ENCODE measurements at places on chromosomes 2 and 18.

DNA sequence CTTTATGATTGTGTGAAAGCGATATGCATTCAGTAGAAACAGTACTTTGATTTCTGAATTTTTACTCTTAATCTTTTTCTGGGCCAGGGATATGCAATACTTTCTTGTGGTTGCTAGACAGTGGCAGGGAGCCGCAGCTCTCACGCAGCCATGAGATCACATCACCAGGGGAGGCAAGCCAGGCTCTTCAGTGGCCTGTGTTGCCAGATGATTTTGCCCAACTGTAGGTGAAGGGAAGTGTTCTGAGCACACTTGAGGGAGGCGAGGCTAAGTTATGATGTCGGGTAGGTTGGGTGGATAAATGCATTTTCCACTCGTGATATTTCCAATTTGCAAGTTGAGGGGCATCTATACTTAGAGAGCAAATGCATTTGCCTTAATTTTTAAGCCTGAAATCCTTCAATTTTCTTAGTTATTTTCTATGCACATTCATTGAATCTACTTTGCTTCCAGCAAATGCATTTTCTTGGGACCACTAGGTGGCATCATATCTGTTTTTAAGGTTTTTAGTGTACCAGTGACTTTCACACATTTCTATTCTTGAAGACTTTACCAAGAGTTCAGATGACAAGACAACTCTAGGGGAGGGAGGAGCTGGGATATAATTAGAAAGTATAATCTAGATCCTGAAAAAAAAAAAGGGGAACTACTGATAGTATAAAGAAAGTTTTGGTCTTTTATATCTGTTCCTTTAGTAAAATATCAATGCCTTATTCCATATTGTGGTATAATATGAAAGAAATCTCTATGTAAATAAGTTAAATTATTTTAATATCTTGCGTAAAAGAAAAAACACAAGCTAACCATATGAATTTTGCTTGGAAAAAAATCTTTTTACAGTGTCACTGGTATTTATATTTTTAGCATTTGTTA, 643.3 kb downstream of the SOCS6 start:
- DNase-seq, result no peak

DNA sequence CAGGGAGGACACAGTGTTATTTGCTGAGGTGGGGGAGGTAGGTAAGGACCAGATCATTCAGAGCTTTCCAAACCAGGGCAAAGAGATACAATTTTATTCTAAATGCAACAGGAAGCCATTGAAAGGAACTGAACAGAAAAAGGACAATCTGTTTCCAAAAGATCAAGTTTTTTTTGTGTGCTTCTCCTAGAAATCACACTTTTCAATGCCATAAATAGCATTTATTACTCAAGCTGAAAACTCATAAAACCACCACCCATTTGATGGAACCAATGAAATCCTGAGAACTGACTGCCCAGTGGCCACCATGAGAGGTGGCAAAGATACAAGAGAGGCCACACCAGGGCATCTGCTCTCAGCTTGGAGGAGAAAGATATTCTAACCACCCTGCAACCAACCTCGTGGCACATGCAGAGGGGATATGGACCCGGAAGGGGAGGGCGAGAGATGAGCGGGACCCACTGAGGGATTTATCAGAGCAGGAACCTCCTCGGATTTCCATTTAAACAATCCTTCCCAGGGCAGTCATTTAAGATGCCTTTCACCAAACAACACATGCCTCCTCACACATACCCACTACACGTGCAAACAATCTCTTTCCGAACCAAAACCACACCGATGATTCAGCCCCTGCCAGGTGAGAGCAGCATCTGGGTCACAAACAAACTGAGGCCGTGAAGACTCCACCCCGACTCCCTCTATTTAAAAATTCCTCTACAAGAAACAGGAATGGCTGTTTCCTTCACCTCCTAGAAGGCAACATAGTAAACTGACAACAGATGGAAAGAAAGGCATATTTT, 8.8 kb downstream of the CYB5A start:
- no peak for DNase-seq

- peak; percentile 65 for DNase-seq
Measured at GRCh38 chr2:239870863-239871262, 154.3 kb downstream of the NDUFA10 start.

GRCh38 chr2:216575465-216575864, 57.8 kb upstream of the IGFBP2 start:
- DNase-seq, result no peak

- DNase-seq, result no peak
Measured at GRCh38 chr2:236536727-236537398, 32.8 kb upstream of the ACKR3 start.

DNA sequence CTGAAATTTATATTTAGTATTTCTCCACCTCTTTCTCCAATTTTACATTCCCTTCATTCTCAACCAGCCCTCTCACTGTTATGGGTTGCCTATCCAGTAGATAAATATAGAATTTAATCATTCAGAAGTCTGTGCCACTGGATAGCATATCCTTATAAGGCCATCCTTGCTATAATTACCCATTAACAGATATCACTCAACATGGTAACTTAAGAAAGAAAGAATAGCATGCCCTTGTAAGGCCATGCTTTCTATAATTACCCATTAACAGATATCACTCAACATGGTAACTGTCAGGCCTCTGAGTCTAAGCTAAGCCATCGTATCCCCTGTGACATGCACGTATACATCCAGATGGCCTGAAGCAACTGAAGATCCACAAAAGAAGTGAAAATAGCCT, 1137.4 kb upstream of the FAM98A start:
- no peak for DNase-seq

GRCh38 chr2:105890111-105890510, 145.4 kb downstream of the NCK2 start:
- DNase-seq, result no peak

DNA sequence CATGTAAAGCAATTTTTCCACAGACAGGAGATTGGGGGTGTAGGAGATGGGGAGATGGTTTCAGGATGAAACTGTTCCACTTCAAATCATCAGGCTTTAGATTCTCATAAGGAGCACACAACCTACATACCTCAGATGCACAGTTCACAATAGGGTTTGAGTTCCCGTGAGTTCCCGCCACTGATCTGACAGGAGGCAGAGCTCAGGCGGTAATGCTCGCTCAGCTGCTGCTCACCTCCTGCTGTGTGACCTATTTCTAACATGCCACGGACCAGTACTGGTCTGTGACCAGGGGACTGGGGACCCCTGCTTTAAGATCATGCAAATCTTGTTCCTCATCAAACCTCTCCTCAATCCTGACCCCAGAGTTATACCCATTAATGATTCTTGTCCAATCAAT, 70.1 kb downstream of the RPE start:
- no peak for DNase-seq

GRCh38 chr18:37900326-37900725, 334.7 kb upstream of the CELF4 start:
- no peak for DNase-seq

DNA sequence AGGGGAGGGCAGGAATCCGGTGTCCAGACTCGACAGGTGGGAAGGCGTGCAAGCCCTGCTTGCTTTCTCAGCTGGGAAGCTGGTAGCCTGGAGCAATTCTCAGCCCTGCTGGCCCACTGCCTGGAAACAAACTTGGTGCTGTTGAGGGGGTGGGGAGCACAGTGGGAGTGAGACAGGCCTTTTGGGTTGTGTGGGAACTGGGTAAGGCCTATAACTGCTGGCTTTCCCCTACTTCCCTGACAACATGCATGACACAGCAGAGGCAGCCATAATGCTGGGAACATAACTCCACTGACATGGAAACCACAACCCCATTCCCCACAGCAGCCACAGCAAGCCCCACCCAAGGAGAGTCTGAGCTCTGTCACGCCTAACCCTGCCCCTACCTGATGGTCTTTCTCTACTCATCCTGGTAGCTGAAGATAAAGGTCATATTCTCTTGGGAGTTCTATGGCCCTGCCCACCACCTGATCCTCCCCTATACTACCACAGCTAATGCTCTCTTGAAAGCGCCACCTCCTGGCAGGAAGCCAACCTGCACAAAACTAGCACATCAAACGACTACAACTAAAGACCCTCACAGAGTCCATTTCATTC, 122.9 kb upstream of the ACVR1C start:
- no peak for DNase-seq

- no peak for DNase-seq
Measured at GRCh38 chr2:23635442-23636340, 250.7 kb downstream of the KLHL29 start.

DNA sequence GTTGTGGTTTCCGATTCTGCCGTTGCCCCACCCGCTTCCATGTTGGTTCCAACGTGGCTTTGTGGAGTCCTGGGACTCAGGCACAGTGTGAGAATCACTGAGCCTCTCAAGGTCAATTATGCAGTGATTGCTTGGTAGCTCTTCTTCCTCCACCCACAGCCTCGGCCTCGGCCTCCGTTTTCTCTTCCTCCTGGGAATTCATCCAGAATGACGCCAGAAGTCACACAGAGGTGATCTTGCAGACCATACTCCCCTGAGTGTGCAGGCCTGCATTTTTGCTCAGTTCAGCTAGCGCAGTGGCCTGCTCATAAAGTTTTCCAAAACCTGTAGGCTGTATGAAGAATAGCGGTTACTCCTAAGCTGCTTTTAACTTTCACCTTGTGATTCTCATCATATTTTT, 273.3 kb downstream of the GBX2 start:
- no peak for DNase-seq

- no peak for DNase-seq
Measured at GRCh38 chr18:9437672-9438071, 37.6 kb upstream of the RALBP1 start.

GRCh38 chr2:106223347-106223746, 29.2 kb upstream of the UXS1 start:
- no peak for DNase-seq

GRCh38 chr2:37156071-37156856, 516 bp downstream of the EIF2AK2 start:
- no peak for DNase-seq

- DNase-seq, result no peak
Measured at GRCh38 chr18:6509832-6510231, 95.1 kb upstream of the L3MBTL4 start.

DNA sequence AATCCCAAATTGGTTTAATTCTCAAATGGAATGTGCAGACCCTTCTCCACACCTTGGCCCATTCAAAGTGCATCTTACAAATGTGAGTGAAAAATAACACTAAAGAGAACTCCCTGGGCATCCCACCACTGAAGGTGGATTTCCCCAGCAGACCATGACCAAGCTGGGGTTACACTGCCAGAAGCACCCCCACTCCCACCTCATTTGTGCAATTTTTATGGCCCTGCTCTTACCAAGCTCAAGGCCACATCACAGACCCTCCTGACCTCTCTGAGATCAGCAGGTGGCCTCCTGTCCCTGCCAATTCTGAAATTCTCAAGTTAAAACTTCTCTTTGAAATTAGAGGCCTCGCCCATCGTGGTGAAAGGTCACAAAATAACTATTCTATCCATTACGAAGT, 21.6 kb downstream of the SIGLEC15 start:
- DNase-seq, result no peak

DNA sequence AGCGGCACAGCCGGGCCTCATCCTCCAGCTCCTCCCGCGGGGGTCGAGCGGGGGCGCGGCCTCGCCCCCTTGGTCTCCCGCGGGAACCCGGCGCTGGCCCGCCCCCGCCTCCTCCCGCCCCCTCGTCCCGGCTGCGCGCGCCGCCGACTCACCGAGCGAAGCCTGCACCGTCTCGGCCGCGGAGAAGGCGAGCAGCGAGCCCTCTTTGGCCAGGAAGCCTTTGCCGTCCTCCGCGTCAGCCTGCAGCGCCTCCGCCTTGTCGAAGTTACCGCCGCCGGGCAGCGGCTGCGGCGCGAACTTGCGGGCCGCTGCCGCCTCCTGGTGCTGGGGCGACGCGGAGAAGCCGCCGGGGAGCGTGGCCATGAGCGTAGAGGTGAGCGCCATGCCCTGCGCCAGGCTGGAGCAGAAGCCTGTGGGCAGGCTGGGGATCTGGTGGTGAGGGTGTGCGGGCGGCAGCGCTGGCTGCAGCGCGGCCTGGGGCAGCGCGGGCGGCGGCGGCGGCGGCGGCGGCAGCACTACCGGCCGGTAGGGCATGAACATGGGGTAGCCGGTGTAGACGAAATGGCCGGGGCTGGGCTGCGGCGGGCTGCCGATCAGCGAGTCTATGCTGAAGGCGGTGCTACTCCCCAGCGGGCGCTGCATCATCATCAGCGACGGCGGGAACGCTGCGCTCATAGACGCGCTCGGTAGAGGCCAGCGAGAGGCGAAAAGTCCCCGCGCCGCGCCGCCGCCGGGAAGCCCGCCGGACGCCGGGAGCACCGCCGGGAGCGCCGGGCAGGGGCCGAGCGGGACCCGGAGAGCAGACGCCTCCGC, 683 bp downstream of the GBX2 start:
- peak; percentile 89 for DNase-seq
